ENCODE measurements at places on chromosomes 1 and 21. TPM values are rescaled to one million over a fixed set of nuclear protein-coding genes. Genes with fewer than 3 reads are reported as not detected.

GRCh38 chr1:67140460-67140859, 5.7 kb upstream of the C1orf141 start:
- DNase-seq = no peak

- peak; percentile 77 for DNase-seq
Observed at GRCh38 chr1:200075938-200076546, 48.5 kb downstream of the NR5A2 start.

DNA sequence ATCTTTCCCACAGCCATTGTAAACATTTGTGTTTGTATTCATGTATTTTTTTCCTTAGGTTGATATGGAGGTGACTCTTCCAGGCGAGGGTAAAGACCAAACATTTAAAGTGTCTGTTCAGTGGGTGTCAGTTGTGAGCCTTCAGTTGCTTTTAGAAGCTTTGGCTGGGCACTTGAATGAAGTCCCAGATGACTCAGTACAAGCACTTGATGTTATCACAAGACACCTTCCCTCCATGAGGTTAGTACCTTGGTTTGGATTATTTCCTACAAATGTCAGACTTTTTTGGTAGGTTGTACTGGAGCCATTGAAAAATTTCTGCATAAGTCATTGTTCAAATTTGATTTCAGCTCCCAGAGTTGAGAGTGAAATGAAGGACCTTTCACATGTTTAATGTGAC, 17.4 kb downstream of the AGO4 start:
- DNase-seq = no peak

DNA sequence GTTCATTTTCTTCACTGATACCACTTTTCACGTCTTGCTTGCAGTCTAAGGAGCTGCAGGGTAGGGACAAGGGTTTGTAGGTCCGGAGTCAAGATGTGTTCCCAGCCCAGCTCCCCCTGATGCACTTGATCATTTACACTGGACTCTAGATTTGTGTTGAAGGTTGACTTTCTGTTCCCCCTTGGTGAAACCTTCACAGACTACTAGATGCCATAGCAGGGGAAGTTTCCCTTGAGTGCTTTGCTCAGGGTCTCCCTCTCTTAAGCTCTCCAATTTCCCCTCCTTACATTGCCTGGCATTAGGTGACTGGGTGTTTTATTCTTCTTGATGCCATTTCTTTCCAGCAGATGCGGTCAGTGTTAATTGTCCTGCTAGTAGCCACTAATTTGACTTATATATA, 8.0 kb upstream of the RAB3GAP2 start:
- DNase-seq = no peak

DNA sequence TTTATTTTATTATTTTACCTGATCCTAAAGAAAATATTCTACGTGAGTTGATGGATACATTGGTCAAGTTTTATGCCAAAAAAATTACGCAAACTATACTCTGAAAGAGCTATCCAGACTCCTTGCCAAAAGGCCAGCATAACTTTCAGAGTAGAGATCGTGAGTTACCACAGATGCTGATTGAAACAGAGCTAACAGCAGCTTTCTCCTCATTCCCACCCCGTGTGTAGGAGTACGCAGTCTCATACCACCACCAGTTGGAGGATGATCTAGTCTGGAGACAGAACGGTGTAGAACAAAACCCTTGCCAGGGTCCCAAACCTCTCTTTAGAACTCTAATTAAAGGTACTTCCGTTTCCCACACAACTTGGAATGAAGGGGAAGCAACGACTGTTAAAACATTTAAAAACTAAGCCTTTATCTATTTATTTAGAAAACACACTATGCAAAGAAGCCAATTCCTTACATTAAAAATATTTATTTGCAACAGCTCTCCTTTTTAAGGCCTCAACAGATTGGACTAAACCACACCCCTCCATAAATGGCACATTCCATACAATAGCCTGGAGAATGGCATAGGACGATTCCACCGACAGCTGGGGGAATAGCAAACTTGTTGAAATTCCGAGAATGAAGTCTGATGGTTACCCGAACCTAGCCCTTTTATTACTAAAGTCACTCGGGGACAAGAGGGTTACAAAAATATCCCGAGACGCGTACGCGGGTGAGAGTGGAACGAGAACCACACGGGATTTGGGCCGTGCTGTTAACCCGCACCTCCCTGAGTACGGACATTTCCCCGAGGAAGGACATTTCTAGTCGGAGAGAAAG, 1.4 kb downstream of the NUCKS1 start:
- DNase-seq = peak; percentile 92

- no peak for DNase-seq
Observed at GRCh38 chr1:235644693-235645305, 4.8 kb downstream of the GNG4 start.

GRCh38 chr1:59680044-59680443, 134.7 kb upstream of the HOOK1 start:
- no peak for DNase-seq

- no peak for DNase-seq
Observed at GRCh38 chr1:194164755-194165154, 978.3 kb upstream of the B3GALT2 start.

GRCh38 chr1:180157576-180158057, 2.9 kb downstream of the QSOX1 start:
- DNase-seq = no peak

- DNase-seq = no peak
Observed at GRCh38 chr1:30684881-30685795, 38.2 kb downstream of the MATN1 start.

DNA sequence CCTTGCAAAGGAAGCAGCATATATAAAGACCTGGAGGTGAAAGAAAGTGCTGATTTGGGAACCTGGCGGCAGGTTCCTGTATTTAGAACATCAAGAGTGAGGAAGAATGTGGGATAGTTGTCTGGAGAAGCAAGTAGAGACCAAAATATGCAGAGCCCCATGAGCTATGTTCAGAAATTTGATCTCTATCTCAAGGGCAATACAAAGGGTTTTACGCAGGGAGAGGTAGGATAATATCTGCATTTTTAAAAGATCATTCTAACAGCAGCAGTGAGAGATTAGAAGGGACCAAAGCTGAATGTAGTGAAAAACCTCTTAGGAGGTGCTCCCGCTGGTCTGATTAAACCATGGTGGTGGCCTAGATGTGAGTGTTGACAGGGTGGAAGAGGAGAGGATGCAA, 453.9 kb upstream of the PKN2 start:
- DNase-seq = no peak

DNA sequence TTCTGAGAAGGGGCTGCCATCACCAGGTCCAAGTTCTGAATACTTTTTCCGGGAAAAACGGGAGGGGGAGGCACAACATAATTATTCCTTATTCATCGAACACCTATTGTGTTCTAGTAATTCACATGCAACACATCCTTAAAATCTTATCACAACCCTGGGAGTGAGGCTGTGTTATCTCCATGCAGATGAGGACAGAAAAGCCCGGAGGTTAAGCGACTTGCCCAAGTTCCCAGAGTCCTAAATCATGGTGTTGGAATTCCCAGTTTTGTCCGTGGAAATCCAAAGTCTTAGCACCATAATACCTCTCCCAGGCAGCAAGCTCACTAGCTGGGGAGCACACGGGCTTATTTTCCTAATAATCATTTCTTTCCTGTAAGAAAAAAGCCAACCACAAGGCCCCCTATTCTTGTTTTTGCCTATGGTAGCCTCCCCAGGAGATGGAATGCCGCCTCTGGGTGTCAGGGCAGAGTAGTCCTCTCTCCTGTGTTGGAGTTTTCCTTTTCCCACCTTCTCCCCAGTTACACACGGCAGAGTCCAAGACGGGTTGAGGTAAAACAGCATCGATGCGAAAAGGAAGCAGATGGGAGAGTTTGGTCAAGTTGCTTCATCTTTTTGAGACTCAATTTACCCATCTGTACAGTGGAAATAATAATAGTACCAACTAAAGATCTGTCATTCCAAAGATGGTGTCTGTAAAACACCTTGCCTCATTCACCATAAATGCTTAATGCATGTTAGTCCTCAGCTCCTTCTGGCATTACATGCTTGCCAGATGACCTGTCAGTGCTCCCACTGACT, 228.0 kb upstream of the TMEM51 start:
- no peak for DNase-seq

DNA sequence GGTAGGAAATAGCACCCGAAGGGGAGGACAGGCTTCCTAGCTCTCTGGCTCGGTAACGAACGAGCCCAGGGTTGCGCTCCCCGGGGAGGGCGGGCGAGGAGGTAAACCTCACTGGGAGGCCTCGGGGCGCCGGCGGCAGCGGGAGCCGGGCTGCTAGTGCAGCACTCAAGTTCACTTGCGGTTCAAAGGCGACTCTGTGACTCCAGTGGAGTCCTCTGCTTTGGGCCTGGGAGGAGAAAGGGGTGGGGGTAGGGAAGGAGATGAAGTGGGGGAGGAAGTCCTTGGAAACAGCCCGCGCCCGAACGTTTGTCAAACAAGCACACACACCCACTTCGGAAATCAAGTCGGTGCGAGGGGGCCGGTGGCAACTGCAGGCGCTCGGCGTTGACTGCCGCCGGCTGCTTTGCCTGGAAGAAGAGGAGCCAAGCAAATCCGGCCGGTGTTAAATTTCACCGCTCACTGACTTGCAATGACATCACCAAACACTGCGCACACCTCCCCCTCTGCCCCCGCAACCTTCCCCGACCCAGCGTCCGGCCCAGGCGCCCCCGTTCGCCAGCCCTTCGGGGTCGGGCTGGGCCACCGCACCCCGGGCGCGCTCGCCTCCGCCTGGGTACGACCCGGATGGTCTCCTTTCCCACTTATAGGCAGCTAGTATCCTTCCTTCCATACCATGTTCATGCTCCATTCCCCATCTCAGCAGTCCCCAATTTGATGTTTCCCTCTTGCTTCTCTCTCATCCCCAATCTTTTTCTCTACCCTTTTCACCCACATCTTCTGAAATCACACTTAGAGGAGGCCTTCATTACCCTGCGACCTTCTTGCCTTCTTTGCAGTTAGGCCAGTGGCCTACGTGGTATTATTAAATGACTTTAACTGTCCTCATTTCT, at the start of gene COL24A1:
COL24A1 (minus strand) TSS at position 207 of the 890 bp plus-strand sequence. CDS start 376 bp downstream, outside the sequence.
- peak; percentile 52 for DNase-seq

DNA sequence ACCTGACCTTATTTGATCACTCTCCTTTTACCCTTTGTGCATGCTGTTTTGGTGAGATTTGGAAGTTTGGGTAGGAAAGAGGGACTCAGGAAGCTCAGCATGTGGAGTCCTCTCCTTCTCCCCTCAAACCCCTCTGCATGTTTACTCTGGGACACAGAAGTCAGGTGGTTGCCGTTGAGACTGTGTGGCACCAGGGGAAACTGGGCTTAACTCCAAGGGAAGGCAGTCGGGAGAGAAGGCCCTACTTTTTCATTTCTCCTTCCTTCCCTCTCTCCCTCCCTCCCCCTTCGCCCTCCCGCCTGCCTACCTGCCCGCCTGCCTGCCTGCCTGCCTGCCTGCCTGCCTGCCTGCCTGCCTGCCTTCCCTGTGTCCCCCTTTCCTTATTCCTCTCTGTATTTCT, 34.8 kb upstream of the TTC22 start:
- no peak for DNase-seq

Gene SYDE2
- 22.0 TPM for total RNA-seq

Gene PLCH2
- total RNA-seq = 15.3 TPM

DNA sequence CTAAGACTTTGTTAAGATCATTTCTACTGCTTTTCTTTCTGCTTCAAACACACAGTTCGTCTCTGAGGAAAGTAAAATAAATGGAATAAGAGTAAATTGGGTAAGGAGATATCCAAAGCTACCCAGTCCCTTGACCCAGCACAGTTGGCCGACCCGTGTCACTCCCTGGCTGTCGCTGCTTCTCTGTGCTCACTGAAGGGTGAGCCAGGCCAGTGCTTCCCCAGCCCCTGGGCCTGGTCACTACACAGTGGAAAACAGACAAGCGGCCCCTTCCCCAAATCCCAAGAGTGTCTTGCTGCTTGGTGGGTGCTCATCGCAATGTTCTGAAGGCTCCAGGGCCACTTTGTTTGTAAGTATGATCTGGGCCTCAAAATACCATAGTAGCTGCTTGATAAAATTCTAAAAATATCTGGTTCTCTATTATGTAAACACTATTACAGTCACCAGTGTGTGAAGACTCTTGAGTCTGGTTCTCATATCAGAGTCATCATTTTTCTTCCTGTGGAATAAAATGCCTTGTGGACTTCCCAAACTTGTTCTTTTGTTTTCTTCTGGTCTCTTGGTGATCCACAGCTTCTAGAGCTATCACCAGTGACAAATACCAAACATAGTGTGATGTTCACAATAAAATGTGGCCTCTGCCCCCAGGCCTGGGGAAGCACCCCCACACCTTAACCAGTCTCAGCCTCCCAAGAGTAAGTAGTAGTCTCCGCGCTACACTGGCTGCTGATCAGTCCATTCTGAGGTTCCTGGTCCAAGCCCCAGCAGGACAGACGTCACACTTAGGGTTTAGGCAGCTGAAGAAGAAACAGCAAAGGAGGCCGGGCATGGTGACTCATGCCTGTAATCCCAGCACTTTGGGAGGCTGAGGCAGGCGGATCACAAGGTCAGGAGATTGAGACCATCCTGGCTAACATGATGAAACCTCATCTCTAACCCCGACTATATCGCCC, 106.2 kb downstream of the DHRS3 start:
- no peak for DNase-seq

DNA sequence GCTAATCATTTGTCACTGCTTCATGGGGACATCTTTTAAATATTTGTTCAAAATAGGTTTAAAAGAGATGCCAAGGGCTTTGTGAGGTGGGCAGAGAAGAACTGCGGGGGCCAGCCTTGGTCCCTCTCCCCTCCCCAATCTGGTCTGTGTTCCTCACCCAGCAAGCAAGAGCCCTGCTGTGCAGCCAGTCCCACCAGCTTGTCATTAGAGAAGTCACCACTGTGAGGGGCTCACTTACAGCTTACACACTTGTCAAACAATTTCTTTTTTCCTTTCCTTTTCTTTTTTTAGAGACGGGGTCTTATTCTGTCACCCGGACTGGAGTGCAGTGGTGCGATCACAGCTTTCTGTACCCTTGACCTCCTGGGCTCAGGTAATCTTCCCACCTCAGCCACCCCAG, 10.4 kb upstream of the CDK18 start:
- DNase-seq = no peak

Gene CCDC17
- total RNA-seq = 0.79 TPM

- DNase-seq = no peak
Observed at GRCh38 chr1:47575855-47576757, 138.3 kb downstream of the FOXD2 start.

Gene OTUD7B
- 12.8 TPM for total RNA-seq

DNA sequence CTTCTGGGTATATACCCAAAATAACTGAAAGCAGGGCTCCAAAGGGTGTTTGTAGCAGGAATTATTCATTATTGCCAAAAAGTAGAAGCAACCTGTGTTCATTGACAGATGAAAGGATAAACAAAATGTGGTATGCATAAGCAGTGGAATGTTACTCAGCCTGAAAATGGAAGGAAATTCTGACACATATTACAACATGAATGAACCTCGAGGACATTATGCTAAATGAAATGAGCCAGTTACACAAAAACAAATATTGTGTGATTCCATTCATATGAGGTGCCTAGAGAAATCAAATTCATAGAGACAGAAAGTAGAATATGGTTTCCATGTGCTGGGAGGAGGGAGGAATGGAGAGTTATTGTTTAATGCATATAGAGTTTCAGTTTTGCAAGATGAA, 86.3 kb upstream of the ARTN start:
- DNase-seq = peak; percentile 89

Gene FCER1A
- 6.0 TPM for total RNA-seq

Data from skin of body (tissue), 3 donors.